ENCODE measurements at places on chromosomes 13 and 19.

DNA sequence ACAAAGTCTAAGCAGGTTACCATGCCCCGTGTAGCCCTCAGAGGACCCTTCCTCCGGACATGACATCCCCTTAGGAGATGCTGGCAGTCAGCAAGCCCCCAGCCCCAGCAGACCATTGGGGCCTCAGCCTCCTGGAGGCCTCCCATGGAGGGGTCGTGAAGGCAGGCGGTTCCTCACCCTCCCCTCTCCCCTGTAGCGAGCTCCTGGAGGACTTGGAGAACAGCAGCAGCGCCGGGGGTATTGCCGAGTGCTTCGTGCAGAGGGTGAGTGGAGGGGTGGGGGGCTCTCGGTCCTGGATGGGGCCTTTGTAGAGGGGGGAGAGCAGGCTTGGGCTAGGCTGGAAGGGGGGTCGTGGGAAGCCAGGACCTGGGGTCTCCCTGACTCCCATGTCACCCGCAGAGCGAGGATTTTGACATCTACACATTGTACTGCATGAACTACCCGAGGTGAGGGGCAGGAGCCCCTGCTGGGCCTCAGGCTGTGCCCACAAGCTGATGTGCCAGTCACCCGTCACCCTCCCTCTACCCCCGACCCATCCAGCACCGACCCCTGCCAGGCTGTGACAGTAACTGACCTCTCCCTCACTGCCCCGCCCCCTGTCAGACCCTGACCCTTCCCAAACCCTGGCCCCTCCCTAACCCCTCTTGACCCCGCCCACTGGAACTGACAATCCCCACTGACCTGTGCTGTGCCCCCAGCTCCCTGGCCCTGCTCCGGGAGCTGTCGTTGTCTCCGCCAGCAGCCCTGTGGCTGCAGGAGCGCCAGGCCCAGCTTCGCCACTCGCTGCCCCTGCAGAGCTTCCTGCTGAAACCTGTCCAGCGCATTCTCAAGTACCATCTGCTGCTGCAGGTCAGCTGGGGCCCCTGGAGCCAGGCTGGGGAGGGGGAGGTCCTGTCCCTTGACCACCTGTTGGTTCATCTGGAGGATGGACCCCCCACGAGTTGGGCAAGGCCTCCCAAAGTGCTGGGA is 4.0 kb downstream of the PLEKHG2 start:
- no peak for DNase-seq

DNA sequence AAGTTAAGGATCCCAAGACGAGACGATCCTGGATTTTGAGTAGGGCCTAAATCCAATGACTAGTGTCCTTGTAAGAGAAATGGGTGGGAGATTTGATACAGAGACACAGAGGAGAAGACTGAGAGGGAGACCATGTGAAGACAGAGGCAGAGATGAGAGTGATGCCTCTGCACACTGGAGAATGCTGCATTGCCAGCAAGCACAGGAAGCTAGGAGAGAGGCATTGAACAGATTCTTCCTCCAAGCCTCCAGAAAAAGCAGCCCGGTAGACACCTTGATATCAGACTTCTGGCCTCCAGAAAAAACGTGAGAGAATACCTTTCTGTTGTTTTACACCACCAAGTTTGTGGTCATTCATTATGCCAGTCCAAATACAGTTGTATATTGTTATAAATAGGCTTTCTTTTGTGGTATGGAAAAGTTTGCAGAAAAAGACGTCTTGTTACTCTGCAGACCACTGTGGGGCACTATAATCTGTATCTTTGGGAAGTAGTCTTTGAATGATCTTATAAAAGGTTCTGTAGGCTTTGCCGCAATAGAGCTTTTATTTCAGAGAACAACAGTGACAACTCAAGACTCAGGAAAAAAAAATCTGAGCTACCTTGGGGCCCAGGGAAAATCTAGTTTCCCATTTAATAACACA is 17.9 kb upstream of the RFC3 start:
- DNase-seq: peak; percentile 21

GRCh38 chr19:48490981-48491792 is 20.4 kb downstream of the LMTK3 start:
- DNase-seq: no peak

DNA sequence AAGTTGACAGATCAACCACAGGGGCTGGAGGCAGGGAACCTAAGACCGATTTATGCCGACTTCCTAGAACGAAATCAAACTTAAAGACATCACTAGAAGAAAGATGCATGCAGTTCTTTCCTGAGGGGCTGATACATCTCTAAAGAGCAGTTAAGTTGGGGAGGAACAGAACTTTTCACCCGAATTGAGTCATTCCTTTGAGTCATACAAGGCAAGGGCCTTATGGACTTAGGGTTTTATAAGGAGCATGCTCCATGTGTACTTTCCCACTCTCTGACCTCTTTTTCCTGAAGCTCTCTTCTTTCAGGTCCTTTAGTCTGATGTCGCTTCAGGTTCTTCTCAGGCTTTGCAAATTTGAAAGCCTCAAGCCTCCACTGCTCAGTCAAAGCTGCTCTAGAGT is 7.9 kb upstream of the FBXL3 start:
- DNase-seq: no peak

- DNase-seq: no peak
Observed at GRCh38 chr19:4227771-4228170, 1.6 kb upstream of the EBI3 start.

DNA sequence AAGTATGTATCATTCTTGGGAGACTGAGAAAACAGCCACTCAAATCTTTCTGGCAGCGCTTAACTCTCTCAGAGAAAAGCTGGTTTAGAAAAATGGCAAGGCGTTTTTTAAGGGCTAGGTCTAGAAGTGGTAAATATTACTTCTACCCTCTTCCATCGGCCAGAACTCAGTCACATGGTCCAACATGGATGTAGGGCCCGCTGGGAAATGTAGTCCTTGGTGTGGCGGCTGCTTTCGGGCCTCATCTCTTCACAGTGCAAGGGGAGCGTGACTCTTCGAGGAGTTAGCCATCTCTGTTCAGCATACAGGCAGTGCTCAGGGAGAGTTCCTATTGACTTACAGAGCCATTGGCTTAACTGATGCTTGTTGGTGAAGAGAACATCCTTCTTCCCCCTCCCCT is 6.3 kb downstream of the VSTM2B start:
- DNase-seq: no peak

- DNase-seq: no peak
Observed at GRCh38 chr13:107846642-107847041, 368.7 kb downstream of the LIG4 start.

GRCh38 chr19:8473648-8474476 is 28.6 kb downstream of the PRAM1 start:
- DNase-seq: no peak

DNA sequence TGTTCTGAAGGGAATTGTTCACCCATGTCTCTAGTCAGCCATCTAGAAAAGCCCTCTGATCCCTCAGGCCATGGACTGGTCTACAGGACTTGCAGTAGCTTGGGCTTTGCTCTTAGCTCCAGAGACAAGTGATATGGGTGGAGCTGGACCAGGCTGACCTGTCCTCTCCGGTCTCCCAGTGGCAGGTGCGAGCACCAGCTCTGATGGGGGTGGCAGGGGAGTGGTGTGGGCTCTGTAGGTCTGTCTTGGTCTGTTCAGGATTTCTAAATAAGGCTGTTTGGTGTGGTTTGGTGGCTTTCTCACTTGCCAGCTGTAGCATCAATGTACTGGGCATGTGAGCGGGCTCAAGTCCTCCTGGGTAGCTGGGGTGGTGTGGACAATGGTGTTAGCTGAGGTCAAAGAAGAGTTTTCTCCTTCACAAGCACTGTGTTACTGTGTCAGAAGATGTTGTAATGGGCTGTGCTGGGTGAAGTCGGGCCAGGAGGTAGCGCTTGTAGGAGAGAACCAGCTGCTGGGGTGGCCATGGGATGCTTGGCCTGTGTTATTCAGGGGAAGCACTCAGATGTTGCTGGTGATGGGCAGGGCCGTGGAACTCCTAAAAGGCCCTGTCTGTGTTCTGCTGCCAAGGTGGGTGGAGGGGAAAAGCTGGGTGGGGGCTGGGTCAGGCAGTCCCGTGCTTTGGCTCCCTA is 16.9 kb downstream of the GPC6 start:
- DNase-seq: no peak

DNA sequence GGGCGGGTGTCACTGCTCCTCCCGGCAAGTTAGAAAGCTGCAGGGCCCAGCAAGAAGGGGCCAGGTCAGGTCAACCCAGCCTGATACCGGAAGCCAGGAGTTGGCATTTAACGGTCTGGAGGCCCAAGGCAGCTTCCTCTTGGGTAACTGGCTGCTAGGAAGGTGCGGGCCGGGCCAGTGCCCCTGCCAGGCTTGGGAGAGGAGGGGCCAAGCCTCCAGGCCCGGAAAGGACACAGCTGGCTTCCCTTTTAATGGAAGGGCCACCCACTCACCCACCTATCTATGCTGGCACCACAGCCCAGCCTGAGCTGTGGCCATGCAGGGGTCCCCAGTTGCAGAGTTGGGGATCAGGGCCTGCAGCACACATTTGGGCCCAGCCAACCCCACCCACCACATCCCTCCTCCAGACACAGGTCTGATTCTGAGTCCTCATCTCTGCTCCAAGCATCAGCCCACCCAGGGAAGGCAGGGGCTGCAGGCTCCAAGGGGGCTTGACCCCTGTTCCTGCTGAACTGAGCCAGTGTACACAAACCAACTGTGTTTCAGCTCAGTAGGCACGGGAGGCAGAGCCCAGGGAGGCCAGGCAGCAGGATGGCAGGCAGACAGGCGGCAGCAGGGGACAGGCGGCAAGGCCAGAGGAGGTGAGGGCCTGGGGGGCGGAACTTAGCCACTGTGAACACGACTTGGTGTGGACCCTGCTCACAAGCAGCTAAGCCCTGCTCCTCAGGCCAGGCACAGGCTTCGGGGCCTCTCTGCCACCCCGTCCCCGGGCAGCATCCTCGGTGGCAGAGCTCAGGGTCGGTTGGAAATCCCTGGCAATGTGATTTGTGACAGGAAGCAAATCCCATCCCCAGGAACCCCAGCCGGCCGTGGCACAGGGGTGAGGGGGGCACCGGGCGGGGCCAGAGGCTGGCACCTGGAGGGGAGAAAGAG is 40.8 kb downstream of the ZSWIM4 start:
- DNase-seq: no peak

GRCh38 chr13:51995677-51996551 is 15.3 kb downstream of the ATP7B start:
- DNase-seq: peak; percentile 28

DNA sequence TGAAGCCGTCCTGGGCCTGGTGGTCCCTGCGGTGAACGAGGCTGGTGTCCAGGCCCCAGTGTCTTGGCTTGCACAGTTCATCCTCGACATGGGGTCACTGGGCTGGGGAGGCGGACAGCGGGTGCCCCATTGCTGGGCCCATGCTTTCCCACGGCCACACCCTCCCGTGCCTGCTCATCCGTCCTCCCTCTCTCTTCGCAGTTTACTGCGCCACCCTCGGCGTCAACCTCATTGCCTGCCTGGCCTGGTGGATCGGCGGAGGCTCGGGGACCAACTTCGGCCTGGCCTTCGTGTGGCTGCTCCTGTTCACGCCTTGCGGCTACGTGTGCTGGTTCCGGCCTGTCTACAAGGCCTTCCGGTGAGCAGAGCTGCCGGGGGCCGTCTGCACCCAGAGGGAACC is 12.7 kb downstream of the ADAT3 start:
- DNase-seq: no peak

GRCh38 chr19:13827656-13828055 is 32.4 kb downstream of the ZSWIM4 start:
- DNase-seq: no peak

- DNase-seq: no peak
Observed at GRCh38 chr13:100130092-100130491, 41.2 kb downstream of the PCCA start.

- DNase-seq: no peak
Observed at GRCh38 chr19:30216453-30216852, 155.7 kb upstream of the ZNF536 start.

DNA sequence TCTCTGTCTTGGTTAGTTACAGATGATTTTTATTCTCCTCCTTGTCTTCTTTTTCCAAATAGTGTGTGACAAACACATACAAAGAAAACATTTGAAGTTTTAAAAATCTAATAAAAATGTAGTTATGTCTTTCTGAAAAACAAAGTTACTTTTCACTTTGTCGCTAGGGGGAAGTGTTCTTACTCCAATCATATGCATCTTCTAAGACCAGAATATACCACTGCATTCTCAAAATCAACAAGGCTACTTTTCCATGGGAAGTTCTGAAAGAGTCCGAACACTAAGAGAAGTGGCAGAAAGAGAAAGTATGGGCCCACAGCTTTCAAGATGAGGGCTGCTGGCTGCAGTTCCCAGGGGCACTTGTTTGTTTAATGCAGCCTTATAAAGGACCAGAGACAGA is 208.9 kb downstream of the DCT start:
- DNase-seq: no peak

DNA sequence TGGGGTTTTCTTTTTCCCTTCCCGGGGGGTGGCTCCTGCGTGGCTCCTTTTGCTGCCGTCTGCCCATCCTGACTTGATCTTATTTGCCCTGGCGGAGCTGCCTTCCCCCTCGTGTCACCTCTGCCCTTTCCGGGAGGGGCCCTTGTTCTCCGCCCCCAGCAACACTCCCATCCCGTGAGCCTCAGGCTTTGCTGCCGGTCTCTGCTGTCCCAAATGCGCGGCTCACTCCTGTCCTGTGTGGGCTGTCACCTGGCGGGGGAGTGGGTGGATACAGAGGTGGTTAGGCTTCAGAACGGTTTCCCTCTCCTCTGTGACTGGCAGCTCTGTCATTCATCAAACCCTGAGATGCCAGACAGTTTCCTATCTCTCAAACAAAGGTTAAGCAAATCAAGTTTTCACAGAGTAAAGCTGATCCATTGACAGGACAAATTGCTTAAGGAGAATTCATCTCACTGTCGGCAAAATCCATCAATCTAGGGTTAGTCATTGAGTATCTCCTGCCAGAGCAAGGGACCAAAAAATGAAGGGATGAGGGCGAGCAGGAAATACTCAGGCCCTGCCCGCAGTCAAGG is 84.0 kb downstream of the ANKRD10 start:
- no peak for DNase-seq

DNA sequence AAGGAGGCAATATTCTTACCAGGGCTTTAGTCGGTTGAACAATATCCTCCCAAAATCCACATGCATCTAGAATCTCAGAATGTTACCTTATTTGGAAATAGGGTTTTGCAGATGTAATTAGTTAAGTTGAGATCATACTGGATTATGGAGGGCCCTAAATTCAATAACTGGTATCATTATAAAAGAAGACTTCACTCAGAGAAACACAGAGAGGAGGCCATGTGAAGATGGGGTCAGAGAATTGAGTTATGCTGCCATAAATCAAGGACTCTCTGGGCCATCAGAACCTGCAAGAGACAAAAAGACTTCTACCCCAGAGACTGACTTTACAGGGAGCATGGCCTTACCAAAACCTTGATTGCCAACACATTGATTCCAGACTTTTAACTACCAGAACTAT is 1611.1 kb downstream of the SLITRK5 start:
- no peak for DNase-seq

DNA sequence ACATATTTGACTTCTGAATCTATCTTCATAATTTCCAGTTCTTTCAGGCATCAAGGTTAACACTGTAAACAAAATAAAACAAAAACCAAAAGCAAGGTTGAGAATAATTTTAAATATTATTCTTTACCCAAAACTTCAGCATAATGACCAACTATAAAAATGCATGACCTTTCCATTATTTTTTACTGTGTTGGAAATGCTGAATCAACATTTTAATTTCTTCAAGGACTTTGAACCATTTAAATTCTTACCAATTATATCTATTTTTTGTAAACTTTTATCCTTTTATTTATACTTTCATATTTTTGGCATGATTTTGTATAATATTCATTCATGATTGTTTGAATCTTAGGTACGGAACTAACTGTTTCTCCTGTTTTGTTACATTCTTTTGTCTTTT is 6.9 kb downstream of the ZNF585A start:
- no peak for DNase-seq

GRCh38 chr13:90222758-90223157 is 1124.7 kb upstream of the MIR17HG start:
- no peak for DNase-seq

Measured in retina (tissue), 1 donor.